Activated gamma-delta T cell treated with Interleukin-2 at 50 U/mL for 16 hours (primary cell): ENCODE measurements at places on chromosomes 12 and 14.

- DNase-seq: no peak
These were observed 12.0 kb downstream of the GALNT9 start for GRCh38 chr12:132317233-132317938.

GRCh38 chr12:7835116-7835515 lies 37.6 kb downstream of the SLC2A14 start:
- DNase-seq: no peak

- no peak for DNase-seq
These were observed 2.4 kb upstream of the GPRC5D start for GRCh38 chr12:12954356-12954755.

- no peak for DNase-seq
These were observed 3.3 kb downstream of the TMTC2 start for GRCh38 chr12:82690006-82690405.

- no peak for DNase-seq
These were observed 158.9 kb downstream of the TMX1 start for GRCh38 chr14:51398898-51399297.

DNA sequence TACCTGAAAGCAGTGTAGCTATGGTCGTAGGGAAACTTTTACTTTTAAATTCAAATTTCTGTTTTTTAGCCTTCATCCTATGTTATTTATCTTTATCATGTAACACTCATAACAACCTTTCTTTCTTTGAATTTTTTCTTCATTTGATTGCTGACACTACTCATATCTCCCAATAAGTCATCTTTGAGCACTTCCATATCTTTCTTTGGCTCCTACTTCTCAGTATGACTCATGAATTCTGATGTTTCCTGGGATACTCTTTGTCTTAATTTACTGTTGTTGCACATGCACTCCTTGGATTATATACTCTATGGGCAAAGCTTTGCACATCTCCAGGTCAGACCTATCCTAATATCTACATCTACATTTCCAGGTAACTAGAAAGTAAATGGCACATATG lies 18.1 kb upstream of the IAPP start:
- DNase-seq: no peak

DNA sequence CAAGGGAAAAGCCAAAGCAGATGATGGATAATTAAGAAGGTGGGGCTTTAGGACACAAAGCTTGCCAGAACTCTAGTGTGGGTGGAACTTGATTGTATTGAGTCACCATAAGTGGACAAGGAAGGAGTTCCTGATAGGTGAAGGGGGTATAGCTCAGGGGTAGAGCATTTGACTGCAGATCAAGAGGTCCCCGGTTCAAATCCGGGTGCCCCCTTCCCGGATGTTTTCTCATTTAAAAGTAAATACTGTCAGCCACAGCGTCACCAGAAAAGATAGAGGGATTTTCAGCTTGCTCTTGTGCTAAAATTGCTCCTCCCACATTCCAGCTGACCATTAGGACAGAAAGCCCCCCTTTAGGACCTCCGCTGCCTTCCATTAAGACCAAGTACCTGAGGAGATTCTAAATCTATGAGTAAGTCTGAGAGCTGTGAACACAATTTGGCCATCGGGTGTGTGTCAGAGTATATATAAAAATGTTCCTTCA lies 36.6 kb downstream of the DCAF4 start:
- DNase-seq: no peak

- DNase-seq: no peak
These were observed 137.6 kb upstream of the PPFIA2 start for GRCh38 chr12:81896771-81897170.

DNA sequence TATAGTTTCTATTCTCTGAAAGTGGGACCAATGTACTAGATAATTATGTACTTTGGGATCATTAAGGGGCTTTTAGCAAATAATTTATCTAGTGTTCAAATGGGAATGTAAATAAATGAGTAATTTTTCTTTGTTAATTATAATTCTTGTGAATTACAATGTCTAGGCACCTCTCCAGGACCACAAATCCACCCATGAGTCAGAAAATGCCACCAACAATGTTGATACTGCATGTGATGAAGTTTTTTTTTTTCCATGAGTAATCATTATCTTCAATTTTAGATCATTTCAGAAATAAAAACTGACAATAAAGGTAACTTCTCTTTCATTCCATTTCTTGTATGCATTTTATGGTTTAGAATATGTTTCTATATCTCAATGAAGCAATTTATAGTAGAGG lies 470.3 kb downstream of the VRK1 start:
- no peak for DNase-seq

- no peak for DNase-seq
These were observed 39.7 kb downstream of the CD163L1 start for GRCh38 chr12:7404275-7404674.

- DNase-seq: no peak
These were observed 321.8 kb downstream of the SNAPC1 start for GRCh38 chr14:62084020-62084419.

- DNase-seq: no peak
These were observed 29.5 kb downstream of the BMP4 start for GRCh38 chr14:53927171-53927570.

DNA sequence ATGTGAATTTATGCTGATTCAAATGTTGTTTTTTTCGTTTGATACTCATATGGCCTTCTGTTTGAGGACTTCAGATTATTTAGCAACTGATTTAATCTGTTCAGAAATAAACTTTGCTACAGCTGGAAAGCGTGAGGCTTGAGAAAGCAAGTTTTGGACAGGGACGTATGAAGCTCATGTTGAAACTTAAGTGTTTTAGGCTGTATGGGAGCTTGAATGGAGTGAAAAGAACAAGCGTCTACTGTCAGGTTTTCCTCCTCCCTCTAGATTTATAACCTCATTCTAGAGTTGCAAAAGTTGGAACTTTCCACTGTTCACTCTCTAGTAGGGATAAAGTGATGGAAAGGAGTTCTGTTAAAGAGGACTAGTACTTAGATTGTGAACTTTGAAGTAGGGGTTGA lies 1.0 kb downstream of the PRPF39 start:
- DNase-seq: no peak

GRCh38 chr14:59337141-59337611 lies 128.0 kb downstream of the GPR135 start:
- DNase-seq: no peak

GRCh38 chr12:49220972-49221371 lies 32.1 kb upstream of the TUBA1A start:
- no peak for DNase-seq

- no peak for DNase-seq
These were observed 263.0 kb downstream of the NEDD1 start for GRCh38 chr12:97169889-97170567.

DNA sequence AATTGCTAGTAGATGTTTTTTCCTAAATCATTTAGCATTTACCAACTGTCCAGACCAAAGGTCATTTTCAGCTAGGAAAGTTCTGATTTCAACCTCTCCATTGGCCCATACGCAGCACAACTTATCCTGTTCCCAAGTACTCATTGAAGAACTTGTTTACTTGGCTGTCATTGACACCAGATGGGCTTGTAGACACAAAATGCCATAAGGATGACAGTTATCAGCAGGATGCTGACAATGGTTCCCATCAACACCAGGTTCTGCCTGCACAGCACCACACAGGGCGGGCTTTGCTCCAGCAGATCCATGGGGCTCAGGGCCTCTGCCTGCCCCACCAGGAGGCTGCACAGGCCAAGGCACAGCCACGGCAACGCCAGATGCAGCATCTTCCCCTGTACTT lies 36.5 kb upstream of the TMPRSS12 start:
- no peak for DNase-seq

DNA sequence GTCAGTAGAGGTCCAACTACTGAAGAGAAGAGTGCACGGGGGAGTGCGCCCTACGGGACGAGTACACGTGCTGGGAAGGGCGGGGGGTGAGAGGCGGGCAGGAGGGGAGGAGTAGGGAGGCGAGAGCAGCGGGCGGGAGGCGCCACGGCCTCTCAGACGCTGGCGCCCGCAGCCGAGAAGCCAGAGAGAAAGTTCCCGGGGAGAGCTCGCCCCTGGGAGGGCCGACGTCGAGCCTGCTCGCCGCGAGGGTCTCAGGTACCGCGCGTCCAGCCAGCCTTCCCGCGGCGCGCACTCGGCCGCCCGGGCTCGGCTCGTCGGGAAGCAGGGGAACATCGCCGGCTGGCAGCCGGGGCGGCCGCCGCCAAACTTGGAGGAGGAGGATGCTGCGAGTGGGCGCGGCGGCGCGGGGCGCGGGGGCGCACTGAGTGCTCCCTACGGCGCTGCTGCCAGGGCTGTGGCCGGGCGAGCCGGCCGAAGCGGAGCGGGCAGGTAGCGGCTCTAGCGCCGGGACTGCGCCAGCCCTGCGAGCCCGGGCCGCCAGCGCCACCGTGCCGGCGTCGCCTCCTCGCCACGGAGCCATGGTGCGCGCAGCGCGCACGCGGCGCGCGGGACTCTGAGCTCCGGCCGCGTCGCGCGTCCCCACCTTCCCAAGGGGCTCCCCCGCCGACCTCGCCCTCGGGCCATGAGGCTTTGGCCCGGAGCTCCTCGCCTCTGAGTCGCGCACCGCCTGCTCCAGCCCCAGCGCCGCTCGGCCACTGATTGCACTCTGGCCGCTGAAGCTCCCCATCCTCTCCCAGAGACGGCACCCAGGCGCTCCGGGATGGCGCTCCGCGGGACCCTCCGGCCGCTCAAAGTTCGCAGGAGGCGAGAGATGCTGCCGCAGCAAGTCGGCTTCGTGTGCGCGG lies at the start of gene SLC24A4:
Gene SLC24A4, plus strand, starts transcription at position 155 of the 905 bp plus-strand sequence. Its CDS starts 666 bp downstream, at position 821.
- DNase-seq: no peak

- peak; percentile 73 for DNase-seq
These were observed at the start of gene CACNB3 for GRCh38 chr12:48817873-48818830. TSS of gene CACNB3 (plus strand) at chr12:48818496. CDS start at chr12:48818930, 434 bp downstream.

DNA sequence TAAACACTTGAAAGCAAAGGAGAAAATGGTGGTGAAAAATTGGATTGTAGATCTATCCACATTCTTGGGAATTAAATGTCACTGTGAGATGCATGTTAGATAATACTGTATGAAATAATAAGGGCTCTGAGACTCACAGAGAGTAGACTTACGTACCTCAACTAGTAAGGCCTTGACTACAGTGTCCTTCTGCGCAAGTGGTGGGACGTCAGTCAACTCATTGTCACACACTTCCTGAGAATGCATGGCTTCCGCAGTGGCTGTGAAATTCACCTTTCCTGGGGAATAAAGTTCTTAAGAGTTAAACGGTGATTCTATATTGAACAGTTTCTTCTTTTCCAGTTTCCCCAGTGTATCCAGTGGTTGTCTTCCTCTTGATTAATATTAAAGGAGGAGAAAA lies 32.6 kb upstream of the PZP start:
- DNase-seq: no peak

GRCh38 chr12:1917172-1918070 lies 1.0 kb downstream of the CACNA2D4 start:
- DNase-seq: no peak

- no peak for DNase-seq
These were observed 5.4 kb upstream of the AMN start for GRCh38 chr14:102917056-102917385.
